Stimulated activated CD4-positive, alpha-beta T cell treated with anti-CD3 and anti-CD28 coated beads, Interleukin-1b, Interleukin-23, amount 100 ng/mL, for 1 hour (primary cell): ENCODE measurements at places on chromosomes 5 and 9.

- DNase-seq, result no peak
Observed at GRCh38 chr5:72465601-72466563, 41.3 kb downstream of the ZNF366 start.

DNA sequence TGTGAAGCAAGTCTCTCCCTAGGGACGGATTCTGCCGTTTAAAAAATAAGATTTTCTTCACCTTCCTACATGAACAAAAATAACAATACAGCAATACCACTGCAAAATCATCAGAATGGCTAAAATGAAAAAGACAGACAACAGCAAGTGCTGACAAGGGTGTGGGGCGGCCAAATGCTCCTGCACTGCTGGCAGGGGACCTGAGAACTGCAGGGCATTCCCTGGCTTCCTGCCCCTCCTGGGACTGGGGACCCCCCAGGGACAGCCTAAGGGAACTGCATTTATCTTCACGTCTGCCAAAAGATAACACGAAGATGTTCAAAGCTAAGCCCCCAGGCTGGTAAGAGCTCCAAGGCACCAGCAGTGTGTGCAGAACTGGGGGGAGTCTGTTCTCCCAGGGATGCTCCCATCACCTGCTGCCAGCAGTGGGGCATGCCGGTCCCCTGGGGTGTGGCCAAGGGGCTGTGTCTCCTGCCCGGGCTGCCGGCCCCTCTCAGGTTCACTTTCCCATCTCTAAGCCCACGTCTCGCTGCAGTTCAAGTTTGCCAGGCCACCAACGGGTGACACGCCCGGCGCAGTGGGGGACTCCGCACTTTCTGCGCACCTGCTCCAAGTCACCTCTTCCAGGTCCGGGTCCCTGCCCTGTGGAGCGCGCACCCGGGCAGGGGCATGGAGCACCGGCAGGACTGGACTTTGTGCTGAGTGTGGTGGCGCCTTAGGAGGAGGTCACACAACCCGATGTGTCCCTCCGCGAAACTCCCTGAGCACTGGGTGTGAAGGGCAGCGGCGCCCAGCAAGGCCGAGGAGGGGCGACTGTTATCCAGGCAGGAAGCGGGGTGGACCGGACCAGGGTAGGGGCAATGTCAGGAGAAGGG lies 4.5 kb upstream of the EGFL7 start:
- DNase-seq, result no peak

DNA sequence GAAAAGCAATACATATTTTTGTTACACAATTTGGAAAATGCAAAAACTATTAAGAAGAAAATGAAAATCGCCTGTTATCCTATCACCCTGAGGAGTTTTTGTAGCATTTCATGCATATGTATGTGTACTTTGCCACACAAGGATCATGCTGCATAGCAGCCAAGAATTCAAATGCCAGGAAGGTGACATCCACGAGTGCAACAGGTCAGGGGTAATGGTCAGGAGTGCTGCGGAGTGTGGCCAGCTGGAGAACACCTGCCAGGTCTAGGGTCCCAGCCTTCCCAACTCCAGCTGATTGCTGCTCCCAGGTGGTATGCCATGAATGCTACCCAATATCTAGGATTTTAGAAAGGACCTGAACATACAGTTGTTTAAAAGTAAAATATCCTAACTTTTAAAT lies 617.1 kb downstream of the PRELID2 start:
- DNase-seq, result no peak

DNA sequence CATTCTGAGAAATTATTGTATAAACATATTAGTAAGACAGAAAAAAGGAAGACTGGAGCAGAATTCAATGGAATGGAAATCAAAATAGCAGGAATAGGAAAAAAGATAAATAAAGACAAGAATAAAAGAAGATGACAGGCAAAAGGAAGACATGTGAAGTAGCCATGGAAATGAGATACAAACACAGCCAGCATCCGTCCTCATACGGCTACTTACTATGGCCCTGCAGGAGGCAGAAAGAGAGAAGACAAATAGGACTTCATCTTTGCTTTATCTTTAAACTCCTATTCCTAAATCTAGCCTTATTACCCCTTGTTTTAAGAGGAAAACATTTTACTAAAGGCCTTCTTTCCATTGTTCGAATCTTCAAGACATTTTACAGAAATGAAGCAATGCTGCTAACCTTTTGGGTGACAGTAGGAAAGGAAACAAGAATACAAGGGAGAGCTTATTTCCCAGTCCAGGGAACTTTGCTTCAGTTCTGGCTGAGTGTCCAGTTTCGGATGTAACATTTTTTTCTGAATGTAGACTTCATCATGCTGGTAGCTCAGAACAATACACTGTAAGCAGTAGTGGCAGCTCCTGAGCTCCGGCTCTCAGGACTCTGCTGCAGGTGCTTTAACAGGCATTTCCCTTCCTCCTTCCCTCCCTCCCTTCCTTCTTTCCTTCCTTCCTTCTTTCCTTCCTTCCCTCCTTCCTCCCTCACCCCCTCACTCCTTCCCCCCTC lies 106.4 kb upstream of the SLC12A2 start:
- DNase-seq, result no peak

DNA sequence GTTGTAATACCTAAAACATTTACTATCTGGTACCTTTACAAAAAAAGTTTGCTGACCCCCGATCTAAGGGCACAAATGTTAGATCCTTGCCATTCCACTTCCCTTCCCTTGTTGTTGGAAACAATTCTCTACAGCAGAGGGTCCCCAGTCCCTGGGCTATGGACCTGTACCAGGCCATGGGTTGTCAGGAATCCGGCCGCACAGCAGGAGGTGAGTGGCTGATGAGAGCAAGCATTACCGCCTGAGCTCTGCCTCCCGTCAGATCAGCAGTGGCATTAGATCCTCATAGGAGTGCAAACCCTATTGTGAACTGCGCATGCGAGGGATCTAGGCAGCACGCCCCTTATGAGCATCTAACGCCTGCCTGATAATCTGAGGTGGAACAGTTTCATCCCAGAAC lies 248.5 kb downstream of the AP3B1 start:
- DNase-seq, result no peak

DNA sequence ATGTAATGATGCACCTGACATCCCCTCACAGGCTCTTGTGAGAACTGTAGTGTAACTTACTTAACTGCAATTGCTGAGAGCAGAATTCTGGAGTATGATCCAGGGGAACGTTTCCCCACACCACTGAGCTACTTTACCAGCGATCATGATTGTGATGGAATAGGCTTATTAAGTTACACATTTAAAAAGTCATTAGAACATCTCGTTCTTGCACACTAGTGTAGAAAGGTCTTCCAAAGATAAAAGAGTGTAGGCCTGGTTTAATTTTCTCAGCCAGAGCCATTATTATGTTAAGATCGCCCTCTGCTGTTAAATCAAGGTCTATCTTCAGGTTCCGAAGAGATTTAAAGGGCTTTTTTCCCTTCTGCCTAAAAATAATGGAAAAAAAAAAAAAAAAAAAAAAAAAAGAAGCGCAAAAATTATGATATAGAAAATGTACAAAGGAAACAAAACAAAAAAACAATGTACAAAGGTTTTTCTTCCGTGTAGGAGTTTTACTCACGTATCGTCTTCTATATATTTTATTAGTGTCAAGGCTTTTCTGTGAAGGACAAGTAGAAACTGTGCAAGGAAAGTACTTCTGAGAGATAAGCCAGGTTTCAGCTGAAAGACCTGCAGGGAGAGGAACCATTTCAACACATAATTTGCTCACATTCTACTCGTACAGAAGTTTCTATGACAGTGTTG lies 18.6 kb upstream of the MOB3B start:
- DNase-seq, result no peak

GRCh38 chr5:622946-623522 lies 10.9 kb downstream of the CEP72 start:
- no peak for DNase-seq

- no peak for DNase-seq
Observed at GRCh38 chr5:13217636-13218035, 726.9 kb downstream of the DNAH5 start.

DNA sequence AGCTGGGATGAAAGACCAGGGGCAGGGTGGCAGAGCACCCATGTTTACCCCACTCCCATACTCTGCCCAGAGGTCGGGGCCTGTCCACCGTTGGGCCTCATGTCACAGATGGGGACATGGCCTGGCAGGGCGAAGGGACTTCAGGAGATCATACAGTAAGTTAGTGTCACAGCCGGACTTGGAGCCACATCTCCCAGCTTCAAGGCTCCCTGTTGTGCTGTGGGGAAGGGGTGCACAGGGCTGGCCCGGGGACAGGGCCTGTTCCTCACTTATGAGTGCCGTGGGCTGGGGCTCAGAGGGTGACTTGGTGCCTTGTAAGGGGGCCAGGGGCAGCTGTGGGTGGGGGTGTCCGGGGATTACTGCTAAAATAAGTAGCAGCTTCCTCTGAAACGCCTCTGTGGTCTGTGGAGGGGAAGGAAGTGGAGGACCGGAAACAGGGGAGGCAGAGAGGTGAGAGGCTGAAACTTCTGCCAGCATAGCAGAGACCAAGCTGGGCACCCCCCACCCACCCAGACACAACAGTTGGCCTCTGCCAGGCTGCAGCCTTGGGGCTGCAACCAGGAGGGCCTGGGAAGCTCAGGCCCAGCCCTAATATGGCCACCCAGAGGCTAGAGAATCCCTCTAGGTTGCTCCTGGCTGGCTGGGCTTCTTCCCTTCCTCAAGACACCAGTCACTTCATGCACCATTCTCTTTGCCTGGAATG lies 41.1 kb upstream of the NEK6 start:
- DNase-seq, result no peak

DNA sequence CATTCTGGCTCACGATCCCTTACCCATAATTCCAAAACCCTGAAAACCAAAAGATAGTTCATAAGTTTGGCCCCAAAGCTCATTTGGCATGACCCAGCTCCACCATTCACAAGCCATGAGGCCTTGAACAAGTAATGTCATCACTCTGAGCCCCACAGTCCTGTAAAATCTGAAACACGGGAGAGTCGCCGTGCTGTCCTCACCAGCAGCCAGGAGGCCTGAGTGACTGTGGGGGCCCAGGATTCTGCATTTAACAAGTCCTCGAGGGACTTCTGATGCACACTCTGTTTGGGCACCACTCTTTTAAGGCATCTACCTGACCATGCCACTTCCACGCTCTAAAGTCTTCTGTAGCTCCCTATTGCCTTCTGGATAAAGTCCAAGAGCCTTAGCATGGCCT lies 40.8 kb downstream of the DUSP1 start:
- DNase-seq, result no peak

- no peak for DNase-seq
Observed at GRCh38 chr5:68803881-68804319, 289.9 kb upstream of the SLC30A5 start.

- DNase-seq, result no peak
Observed at GRCh38 chr9:17609312-17610005, 30.6 kb downstream of the SH3GL2 start.

GRCh38 chr5:175728885-175729828 lies 71.3 kb downstream of the HRH2 start:
- no peak for DNase-seq

DNA sequence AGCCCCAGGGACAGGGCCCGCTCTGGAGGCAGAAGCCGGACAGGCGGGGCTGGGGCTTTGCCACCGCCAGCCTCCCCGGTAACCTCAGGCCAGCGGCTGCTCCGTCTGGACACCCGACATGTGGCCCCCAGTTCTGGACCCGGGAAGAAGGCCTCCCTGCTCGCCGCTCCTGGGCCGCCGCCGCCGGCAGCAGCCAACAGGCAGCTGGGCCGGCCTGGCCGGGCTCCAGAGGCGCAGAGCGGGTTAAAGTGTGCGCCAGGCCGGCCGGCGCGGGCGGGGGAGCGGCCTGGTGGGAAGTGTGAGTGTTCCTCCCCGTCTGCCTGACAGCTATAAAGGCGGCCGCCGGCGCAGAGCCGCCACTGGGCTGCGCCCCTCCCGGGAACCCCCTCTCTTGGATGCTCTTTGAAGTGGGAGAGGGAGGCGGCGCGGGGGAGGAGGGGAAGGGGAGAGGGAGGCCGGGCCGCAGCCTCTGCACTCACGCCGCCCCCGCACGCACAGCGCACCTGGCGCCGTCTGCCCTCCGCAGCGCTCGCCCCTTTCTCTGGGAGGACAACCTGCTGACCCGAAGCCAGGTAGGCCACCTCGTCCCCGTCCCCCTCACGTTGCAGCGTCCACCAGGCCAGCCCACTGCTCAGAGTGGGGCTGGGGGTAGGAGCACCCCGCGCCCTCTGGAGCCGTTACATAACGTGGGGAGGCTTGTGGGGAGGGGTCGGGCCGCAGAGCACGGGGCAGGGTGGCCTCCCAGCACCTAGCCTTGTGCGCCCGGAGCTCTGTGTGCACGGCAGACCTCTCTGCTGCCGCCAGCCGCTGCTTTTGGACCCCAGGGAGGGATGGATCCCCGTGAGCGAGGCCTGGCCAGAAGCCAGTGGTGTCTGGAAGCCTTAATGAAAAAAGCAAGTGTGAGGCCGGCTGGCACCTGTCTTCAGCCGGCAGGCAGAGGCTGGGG lies at the start of gene ADAMTSL2:
Gene ADAMTSL2 (plus strand): TSS at position 359 of the 946 bp plus-strand sequence. CDS start 2,009 bp downstream, outside the sequence.
- peak; percentile 22 for DNase-seq

DNA sequence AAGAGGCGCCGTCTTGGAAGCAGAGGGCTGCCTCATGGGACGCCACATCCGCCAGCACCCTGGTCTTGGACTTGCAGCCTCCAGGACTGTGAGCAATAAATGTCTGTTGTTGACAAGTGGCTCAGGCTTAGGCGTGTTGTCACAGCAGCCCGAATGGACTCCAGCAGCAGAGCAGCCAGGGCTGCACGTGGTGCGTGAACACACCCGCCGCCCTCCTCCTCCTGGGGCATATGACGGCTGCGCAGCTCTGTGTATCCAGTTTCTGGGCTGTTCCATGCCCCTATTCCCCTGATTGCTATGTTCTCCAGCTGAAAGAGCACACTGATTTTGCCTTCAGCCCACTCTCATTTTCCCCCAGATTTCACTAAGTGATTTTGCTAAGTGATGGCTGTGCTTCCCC lies 36.0 kb upstream of the CLPTM1L start:
- no peak for DNase-seq

GRCh38 chr5:103232393-103232999 lies 26.1 kb upstream of the MACIR start:
- no peak for DNase-seq

DNA sequence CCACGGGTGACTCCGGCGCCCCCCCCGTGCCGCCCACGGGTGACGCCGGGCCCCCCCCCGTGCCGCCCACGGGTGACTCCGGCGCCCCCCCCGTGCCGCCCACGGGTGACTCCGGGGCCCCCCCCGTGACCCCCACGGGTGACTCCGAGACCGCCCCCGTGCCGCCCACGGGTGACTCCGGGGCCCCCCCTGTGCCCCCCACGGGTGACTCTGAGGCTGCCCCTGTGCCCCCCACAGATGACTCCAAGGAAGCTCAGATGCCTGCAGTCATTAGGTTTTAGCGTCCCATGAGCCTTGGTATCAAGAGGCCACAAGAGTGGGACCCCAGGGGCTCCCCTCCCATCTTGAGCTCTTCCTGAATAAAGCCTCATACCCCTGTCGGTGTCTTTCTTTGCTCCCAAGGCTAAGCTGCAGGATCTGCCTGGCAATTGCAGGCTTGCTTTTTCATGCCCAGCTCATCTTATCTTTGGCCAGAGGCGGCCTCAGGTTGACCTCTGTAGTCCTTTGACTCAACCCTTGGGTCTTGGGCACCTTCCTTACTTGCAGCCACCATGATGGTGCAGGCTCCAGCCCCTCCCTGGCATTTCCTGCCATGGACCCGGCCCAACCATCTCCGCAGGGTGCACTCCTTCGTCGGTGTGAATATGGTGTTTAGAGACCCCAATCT lies 9.8 kb downstream of the CEL start:
- no peak for DNase-seq

- DNase-seq, result no peak
Observed at GRCh38 chr9:112059145-112059965, 115.7 kb downstream of the SUSD1 start.
